NCI-H526 treated with DMSO at 0.1 percent for 48 hours (cell line): ENCODE measurements at places on chromosomes 1 and 21.

DNA sequence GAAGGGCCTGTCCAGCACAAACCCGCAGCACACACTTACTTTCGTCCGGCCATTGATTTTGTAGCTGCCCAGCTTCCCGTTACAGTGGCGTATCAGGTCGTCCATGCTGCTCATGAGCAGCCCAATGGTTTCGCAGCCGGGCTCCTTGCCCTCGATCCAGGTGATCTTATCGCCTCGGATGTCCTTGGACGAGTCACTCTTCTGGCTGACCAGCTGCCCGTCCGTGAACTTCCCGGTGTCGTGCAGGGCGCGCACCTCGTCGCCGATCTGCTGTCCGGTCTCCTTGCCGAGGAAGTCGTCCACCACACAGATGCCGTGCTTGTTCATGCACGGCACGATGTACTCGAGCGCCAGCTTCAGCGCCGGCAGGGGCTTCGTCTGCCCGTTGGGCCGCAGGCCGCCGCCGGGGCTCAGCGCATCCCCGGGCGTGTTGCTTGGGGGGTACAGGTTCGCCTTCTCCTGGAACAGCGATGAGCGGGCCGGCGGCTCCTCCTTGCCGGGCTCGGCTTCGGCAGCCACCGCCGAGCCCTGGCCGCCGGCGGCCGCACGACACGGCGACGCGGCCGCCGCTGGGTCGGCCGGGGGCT, 1.0 kb downstream of the EGLN1 start:
- DNase-seq: peak; percentile 39

- no peak for DNase-seq
Measured at GRCh38 chr1:54309631-54310366, 96.4 kb downstream of the SSBP3 start.

- DNase-seq: peak; percentile 13
Measured at GRCh38 chr1:195637539-195637938, 970.7 kb downstream of the KCNT2 start.

GRCh38 chr1:53503433-53504217, 44.4 kb downstream of the DMRTB1 start:
- no peak for DNase-seq

DNA sequence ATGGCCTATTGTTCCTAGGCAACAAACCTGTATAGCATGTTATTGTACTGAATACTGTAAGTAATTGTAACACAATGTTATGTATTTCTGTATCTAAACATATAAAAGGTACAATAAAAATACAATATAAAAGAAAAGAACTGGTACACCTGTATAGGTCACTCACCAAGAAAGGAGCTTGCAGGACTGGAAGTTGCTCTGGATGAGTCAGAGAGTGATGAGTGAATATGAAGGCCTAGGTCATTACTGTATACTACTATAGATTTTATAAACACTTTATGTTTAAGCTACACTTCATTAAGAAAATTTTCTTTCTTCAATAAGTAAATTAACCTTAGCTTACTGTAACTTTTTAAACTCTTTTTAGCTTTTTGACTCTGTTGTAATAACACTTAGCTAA, 559.9 kb downstream of the PLPP3 start:
- DNase-seq: no peak

DNA sequence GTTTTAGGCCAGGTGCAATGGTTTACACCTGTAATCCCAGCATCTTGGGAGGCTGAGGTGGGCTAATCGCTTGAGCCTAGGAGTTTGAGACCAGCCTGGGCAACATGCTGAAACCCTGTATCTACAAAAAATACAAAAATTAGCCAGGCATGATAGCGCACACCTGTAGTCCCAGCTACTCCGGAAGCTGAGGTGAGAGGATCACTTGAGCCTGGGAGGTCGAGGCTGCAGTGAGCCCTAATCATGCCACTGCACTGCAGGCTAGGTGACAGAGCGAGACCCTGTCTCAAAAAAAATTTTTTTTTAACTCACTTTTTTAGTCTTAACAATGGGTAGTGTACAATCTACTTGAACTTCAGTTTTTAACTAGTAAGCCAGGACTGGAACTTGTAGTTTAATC, 137.5 kb downstream of the HS2ST1 start:
- no peak for DNase-seq

- DNase-seq: no peak
Measured at GRCh38 chr1:204150702-204151551, 917 bp downstream of the ETNK2 start.

GRCh38 chr1:36446746-36447145, 3.5 kb downstream of the OSCP1 start:
- no peak for DNase-seq

DNA sequence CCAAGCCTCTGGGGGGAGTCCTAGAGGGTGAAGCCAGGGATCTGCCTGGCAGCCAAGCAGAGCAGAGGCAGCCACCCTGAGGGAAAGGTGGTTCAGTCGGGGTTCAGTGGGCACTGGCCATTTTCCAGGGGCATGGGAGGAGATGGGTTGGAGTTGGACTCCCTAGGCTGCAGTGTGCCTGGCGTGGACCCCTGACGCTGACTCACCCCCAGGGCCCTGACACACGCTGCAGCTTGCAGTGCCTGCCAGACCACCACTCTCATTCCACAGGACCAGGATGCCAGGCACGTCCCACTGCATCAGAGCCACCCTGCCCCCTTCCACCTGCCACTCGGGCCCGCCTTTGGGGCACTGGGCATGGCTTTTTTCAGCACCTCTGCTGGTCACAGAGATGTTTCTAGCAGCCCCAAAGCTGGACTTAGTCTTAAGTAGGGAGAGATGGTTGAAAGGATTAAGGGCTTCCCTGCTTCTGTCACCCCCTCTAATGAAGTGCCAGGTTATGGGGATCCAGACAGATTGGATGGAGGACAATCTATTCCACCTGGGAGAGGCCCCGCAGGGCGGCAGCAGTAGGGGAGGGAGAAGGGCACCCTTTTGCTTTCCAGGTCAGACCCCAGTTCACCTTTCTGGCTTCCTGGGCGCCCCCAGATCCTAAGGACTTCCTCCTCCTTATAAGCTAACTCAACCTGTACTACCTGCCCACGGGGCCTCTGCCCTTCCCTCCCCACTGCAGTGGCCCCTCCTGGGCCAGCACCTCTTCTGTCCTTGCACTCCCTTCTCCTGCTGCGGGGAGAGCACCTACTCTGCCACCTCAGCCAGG, 1.6 kb downstream of the SYT2 start:
- no peak for DNase-seq

- DNase-seq: peak; percentile 56
Measured at GRCh38 chr21:34335316-34335715, 28.5 kb upstream of the KCNE2 start.

DNA sequence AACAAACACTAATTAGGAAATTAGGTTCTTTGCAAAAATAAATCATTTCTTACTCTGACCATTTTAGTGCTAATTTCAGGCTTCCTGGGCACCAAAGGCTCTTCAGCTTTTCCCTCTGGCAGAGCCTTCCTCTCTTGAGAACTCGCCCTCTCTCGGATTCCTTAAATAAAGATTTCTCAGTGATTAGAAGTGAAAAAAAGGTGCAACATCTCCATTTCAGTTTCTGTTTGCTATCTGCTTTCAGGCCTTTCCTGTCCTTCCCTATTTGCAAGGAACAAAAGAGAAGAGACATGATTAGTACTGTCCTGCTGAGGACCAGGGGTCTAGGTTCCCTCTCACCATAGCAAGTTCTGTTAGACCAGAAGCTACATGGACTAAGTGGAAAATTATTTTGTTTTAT, 27.8 kb upstream of the CACYBP start:
- no peak for DNase-seq

DNA sequence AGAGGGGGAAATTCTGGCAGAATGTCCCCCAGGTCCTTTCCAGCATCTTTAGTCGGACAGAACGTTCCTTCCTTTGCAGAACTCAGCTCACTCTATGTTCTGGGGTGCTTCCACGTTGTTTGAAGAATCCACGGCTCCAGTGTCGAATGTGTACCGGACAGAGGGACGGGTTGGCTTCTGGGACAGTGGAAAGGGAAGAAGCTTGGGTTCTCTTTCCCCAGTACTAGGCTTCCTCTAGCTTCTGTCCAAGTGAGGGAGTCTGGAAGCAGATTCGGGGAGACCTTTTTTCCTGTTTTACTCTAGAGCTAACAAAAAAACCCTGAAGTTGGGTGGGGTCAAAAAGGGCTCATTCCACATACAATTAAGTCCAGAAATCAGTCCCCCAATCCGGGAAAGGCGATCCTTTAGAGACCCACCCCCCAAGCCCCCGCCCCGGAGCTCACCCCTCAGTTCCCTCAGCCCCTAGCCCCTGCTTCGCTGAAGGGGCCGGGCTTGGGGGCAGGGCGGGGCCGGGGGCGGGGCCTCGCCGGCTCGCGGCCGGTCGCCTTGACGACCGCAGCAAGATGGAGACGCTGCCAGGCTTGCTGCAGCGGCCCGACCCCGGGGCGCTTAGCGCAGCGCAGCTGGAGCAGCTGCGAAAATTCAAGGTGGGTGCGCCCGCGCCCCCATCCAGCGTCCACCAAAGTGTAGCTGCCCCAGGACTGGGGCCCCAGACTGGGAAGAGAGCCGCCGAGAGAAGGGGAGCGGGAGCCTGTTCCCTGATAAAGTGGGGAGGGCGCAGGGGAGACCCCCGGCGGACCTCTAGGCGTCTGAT, at the start of gene RIIAD1:
Gene RIIAD1 (plus strand): TSS at position 549 of the 814 bp plus-strand sequence. CDS start 15 bp downstream, at position 564.
- DNase-seq: no peak

DNA sequence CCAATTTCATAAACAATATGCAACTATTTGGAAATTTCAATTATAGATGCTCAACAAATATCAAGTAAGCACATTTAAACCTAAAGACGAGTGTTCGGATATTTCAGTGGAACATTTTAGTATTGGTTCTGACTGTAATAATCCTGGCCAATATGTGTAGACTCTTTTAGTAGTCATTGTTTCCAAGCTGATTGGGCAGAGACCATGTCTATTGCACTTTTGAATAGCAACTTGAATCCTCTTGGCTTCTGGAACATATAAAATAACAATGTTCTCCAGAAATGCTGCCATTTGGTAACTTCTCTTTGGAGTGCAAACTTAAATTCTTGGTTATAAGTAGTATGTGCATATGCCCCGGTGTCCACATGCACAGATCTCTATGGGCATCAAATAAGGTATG, 205.5 kb upstream of the C1orf105 start:
- DNase-seq: no peak

- no peak for DNase-seq
Measured at GRCh38 chr1:92857817-92858216, 26.0 kb downstream of the RPL5 start.

GRCh38 chr1:81880781-81881180, 80.0 kb downstream of the ADGRL2 start:
- no peak for DNase-seq

DNA sequence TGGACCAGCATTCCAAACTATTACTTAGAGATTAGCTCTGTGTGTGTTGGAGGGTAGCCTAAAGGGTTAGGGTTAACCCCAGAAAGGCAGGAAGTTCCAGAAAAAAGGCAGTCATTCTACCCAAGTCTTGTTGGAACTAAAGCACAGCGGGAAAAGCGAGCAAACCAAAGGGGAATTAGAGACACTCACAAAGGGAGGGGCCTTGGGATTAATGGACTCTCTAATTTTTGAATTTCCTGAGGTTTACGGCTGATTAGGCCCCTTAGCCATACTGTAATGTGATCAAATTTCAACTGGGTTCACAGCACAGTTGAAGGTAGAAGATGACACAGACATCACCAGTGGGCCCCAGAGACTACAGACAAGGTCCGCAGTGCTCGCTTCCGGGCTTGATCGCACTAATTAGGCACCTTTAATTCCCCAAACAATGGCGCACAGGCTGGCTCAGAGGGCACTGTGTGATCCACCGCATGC, 28.3 kb downstream of the CAPZB start:
- DNase-seq: no peak

- DNase-seq: no peak
Measured at GRCh38 chr1:111347026-111347425, 56.4 kb downstream of the CHIA start.

DNA sequence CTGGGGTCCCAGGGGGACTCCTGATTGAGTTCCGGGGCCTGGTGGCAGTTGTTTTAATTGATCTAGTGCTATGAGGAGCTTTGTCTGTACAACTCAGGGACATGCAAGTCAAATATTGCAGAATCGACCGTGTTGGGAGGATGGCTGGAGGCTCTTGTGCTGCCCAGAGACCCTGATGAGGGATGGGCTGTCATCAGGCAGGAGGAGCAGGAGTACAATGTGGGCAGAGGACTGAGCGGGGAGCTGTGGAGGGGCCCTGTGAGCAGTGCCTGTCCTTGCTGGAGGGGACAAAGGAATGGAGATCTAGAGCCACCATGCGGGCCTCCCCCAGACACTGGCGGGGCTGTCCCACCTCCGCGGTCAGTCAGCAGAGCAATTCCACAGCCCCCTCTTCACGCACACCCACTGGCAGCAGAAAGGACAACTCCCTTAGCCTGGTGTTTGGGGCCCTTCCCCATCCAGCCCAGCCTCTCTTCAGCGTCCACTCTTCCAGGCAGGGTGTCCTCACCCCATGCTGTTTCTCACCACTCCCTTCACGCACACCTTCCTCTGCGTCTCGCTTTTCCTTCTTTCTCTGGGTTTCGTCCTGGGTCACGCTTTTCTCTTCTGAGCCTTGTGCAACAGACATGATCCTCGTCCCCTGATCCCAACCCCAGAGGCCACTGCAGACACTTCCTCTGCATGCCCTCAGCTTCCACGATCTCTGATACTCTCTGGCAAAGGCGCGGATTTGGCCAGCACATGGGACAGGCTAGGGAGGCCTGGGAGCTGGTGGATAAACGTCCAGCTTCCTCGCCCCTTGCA, 122.6 kb downstream of the GRIK3 start:
- no peak for DNase-seq

- peak; percentile 9 for DNase-seq
Measured at GRCh38 chr1:35220976-35221375, 28.0 kb upstream of the SFPQ start.

DNA sequence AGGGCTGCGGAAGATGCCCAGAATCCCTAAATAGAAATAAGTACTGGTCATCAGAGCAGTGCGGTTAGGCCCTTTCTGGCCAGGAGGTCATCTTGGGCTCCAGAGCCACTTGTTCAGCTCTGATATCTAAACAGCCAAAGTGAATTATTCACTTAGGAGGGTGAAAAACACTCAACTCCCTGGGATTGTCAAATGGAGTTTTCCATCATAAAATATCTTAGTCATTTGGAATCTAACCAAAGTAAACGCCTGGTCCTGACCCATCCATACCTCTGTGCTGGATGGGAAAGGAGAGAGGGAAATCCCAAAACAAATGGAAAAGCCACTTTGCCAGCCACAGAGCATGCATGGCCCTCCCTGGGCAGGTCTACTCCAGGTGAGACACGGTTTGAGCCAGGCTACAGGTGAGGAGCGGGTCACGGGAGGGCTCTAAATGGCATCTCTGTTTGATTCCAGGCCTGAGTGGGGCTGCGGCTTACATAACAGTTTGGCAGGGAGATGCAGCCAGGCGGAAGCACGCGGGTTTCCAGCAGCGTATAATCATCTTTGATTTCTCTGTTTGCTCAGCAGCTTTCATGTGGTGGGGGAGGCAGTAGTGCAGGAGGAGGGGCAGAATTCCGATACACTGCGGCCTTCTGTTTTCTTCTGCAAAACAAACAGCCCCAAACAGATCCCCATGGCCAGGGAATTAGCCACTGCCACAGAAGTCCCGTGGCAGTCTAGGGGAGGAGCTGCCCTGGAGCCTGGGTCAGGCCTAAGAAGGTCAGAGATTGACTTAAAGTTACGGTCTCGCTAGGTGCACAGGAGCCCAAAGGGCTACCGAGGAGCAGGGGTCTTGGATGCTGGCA, 59.1 kb upstream of the ZNF648 start:
- peak; percentile 89 for DNase-seq
